ENCODE measurements at places on chromosomes 16 and 17.

DNA sequence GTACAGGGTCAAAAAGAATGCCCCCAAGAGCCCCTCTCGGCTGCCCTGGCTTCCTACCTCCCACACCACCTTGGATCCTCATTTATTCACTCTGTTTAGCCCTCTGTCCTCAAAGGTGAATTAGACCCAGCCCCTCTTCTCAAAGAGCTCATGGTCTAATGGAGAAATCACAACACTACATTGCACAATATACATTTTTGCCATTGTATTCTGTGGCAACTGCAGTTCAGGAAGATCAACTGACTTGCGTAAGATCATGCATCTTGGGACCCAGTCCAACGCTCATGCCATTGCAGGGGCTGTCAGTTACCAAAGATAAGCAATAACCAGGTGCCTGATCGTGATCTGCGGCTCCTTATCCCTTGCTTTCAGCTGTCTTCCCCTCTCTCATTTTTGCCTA lies 1.4 kb downstream of the KRT38 start:
- H3K27me3 ChIP-seq = peaks cover 1% of the 10 kb centered on the region
- H3K27ac ChIP-seq = no peak overlapping the region
- H3K36me3 ChIP-seq = no peaks in the 10 kb centered on the region
- no peak for DNase-seq

DNA sequence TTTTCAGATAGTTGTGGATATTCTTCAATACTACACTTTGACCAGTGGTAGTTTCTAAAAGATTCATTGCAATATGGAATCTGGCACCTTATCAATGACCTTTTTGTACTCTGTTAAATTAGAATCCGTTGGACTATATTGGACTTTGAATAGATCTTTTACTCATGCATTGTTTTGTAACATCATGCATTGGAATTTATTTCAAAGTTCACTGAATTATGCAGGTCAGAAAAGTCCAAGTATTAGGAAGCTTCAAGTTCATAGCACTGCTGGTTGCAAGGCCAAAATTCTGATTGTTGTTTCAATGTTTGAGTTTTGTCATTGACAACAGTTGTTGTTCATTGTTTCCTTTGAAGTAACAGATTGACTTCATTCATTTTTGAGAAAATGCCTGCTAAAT lies 7.9 kb upstream of the DHRS11 start:
- H3K27ac ChIP-seq = no peak overlapping the region
- peaks cover 17% of the 10 kb centered on the region for H3K36me3 ChIP-seq
- H3K4me1 ChIP-seq = no peaks in the 10 kb centered on the region
- no peak overlapping the region for H3K4me3 ChIP-seq
- no peak for DNase-seq

DNA sequence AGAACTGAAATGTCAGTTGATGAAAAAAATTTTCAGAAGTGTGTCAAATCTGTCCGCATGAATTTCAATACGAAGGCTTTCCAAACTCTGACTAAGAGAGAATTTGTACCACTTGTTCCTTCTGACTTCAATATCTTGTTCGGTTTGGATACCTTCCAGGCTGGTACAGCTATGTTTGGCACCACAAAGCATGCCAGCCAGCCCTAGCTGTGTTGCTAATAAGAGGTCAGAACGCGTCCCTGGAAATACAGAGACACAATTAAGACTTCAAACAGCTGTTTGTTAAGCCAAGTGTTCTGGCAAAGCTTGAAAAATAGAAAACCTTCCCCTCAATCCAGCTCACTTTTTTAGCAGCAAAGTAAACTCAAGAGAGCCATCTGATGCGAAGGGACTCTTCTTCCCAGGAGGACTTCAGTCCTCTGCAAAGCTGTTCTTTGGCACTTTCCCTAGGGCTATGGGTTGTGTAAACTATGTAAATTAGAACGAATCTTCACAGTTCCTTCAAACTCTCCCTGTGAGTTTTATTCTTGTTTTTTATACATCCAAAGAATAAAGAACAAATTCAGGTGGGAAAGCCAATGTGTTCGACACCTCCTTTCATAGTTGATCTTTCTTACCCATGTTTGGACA lies 35.1 kb downstream of the GRB2 start:
- no peak overlapping the region for H3K27ac ChIP-seq
- H3K27me3 ChIP-seq = peaks cover 3% of the 10 kb centered on the region
- H3K36me3 ChIP-seq = peaks cover 4% of the 10 kb centered on the region
- DNase-seq = no peak
- H3K4me3 ChIP-seq = no peak overlapping the region

GRCh38 chr16:19245326-19245925 lies 40.1 kb upstream of the CLEC19A start:
- peaks cover 3% of the 10 kb centered on the region for H3K27me3 ChIP-seq
- no peak overlapping the region for H3K4me3 ChIP-seq

GRCh38 chr17:44585315-44585714 lies 28.0 kb downstream of the FZD2 start:
- H3K4me3 ChIP-seq = no peak overlapping the region
- peaks cover 2% of the 10 kb centered on the region for H3K4me1 ChIP-seq
- no peak overlapping the region for H3K27ac ChIP-seq
- no peak for DNase-seq

DNA sequence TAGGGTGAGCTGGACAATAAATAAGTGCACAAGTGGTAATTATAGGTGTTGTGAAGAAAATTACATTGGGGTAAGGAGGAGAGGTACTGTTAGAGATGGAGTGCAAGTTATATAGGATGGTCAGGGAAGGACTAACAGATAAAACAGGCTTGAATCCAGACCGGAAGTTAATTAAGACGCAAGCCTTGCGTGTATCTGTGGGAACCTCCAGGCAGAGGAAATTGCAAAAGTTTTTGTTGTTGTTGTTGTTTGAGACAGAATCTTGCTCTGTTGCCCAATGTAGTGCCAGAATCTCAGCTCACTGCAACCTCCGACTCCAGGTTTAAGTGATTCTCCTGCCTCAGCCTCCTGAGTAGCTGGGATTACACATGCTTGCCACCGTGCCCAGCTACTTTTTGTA lies 2.4 kb upstream of the ZNF18 start:
- H3K27ac ChIP-seq = no peak overlapping the region
- no peak for DNase-seq
- peaks cover 5% of the 10 kb centered on the region for H3K27me3 ChIP-seq
- peaks cover 8% of the 10 kb centered on the region for H3K36me3 ChIP-seq

DNA sequence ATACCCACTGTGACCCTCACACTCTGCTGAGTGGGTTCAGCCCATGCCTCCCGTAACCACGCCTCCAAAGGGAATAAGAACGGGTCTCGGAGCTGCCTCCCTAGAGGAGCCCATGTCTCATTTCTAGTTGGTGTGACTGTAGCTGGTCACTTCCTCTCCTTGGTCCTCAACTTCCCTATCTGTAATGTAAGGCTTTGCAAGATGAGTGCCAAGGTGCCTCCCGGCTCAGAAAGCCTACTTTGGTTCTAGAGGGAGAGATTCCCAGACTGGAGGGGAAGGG lies 20.8 kb downstream of the C16orf74 start:
- H3K4me1 ChIP-seq = peaks cover 4% of the 10 kb centered on the region
- no peak overlapping the region for H3K27ac ChIP-seq
- no peak for DNase-seq
- H3K36me3 ChIP-seq = no peaks in the 10 kb centered on the region

DNA sequence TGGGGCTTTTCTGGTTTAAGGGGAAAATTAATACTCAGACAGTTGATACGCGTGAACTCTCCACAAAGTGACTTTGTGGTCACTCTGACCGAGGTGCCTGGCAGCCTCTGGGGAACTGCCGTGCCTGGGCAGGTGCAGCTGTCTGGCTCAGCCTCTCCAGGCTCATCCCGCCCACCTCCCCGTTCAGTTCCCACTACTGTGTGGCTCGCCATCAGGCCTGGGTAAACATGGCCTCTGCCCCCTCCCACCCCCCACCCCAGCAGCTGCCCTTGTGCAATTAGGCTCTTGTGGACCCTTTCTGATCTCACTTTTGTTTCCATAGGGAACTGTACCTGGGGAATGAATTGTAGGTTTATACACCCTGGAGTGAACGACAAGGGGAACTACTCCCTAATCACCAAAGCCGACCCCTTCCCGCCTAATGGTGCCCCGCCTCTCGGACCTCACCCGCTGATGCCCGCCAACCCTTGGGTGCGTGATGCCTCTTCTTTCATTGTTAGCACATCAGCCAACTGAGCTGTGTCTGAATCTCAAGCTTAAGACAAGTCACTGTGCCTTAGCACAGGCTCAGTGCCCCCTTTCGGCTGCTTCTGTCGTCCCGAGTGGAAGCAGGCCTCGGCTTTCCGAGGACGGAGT lies 27.8 kb downstream of the ZC3H18 start:
- no peak overlapping the region for H3K27ac ChIP-seq
- no peak overlapping the region for H3K4me3 ChIP-seq
- peaks cover 13% of the 10 kb centered on the region for H3K4me1 ChIP-seq
- H3K36me3 ChIP-seq = peaks cover 20% of the 10 kb centered on the region
- no peak for DNase-seq

DNA sequence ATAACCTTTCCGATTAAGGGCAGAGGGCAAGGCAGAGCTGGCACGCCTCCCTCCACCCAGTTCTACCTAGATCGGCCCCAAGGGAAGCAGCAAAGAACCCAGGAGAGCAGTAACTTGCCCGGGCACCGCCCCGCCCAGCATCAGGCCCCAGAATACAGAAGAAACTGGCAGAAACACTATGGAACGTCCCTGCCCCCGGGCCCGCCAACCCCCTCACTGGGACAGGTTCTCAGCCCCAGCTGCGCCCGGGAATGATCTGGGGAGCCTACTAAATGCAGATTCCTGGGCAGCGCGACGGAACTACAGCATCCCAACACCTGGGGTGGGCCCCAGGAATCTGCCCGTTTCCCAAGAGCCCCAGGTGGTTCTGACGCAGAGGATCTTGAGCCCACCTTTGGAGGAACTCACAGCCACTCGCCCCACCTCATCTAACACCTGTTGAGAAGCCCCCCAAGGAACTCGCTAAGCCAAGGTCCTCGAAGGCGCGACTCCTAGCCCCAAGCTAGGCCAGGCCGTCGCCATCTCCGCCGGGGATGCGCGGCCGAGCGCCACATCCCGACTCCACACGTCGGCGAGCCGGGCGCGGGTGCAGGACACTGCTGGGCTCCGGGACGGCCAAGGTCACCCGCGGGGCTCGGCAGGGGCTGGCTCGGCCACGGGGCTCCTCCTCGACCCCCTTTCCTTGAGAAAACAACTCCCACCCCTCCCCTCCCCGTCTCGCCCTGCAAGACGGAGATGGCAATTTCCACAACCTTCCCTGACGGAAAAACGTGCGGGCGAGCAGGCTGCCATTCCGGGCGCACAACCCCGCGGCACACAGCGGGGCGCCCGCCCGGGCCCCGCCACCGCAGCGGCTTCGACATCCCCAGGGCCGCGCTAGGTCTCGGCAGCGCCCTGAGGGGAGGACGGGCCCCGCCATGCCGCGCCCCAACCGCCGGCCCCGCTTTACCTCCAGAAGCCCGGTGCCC lies 913 bp downstream of the CDIP1 start:
- no peak overlapping the region for H3K27ac ChIP-seq
- H3K4me1 ChIP-seq = peaks cover 11% of the 10 kb centered on the region
- DNase-seq = peak; percentile 25
- H3K4me3 ChIP-seq = peak overlapping the region; percentile 92
- H3K36me3 ChIP-seq = peaks cover 15% of the 10 kb centered on the region

DNA sequence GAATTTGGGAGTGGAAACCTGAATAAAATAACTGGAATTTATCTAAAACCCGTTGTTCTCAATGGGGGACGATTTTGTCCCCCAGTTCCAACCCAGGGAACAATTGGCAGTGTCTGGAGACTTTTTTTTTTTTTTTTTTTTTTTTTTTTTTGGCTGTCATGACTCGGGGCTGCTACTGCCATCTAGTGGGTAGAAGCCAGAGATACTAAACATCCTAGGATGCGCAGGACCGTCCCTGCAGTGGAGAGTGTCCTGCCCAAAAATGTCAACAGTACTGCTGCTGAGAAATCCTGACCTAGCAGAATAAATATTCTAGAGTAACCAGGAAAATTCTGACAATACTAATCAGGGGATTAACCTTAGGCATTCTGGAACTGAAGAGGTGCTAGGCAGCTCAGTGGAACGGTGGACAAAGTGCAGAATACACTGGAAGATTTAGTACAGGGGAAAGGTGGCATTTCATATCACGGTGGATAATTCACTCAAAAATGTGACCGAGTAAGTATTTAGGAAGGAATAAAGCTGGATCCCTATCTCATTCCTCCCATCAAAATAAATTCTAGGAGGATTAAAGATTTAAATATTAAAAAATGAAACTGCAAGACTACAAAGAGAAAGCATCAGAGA lies 107.6 kb downstream of the SPECC1 start:
- DNase-seq = peak; percentile 64
- no peaks in the 10 kb centered on the region for H3K27me3 ChIP-seq
- H3K36me3 ChIP-seq = no peaks in the 10 kb centered on the region
- no peak overlapping the region for H3K4me3 ChIP-seq

- H3K4me1 ChIP-seq = peaks cover 65% of the 10 kb centered on the region
- peaks cover 4% of the 10 kb centered on the region for H3K36me3 ChIP-seq
- H3K27me3 ChIP-seq = peaks cover 30% of the 10 kb centered on the region
- peak overlapping the region; percentile 21 for H3K4me3 ChIP-seq
- peak overlapping the region; percentile 75 for H3K27ac ChIP-seq
These were observed 294.7 kb downstream of the SEC14L1 start for GRCh38 chr17:77435272-77436057.

GRCh38 chr17:15213381-15214087 lies 51.6 kb downstream of the PMP22 start:
- H3K27me3 ChIP-seq = no peaks in the 10 kb centered on the region
- H3K27ac ChIP-seq = no peak overlapping the region
- DNase-seq = peak; percentile 40
- H3K4me3 ChIP-seq = no peak overlapping the region

DNA sequence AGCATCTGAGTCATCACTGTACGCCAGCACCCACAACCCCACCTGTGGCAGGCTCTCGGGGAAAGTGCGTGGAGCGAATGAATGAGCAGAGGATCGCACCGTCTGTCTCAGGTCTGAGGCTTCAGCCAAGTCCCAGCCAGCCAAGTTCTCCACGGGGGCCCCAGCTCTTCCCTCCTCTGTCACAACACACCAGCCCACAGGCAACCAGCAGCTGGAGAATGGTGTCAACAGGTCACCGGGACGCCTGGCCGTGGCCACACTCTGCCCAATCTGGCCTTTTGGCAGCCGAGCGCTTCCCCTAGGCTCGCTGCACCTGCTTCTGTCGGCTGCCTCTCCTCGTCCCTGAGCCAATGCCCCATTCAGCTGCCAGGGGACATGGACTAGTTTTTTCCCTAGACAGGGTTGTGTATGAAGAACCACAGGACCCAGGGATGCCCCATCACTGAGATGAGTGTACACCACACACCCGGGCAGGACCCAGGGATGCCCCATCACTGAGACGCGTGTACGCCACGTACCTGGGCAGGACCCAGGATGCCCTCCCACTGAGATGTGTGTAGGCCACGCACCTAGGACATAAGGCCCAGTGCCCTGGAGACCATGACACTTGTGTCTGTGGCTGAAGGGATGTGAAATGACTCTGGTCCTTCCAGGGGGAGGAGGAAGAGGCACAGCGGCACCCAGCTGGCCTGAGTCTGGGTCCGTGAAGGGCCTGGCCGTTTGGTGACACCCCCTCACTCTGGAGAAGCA lies 52.8 kb downstream of the ABR start:
- no peaks in the 10 kb centered on the region for H3K4me1 ChIP-seq
- no peak for DNase-seq
- H3K27ac ChIP-seq = no peak overlapping the region
- peaks cover 13% of the 10 kb centered on the region for H3K27me3 ChIP-seq
- peaks cover 1% of the 10 kb centered on the region for H3K36me3 ChIP-seq
- H3K4me3 ChIP-seq = no peak overlapping the region
